Hematopoietic multipotent progenitor cell (in vitro differentiated cells): ENCODE measurements at places on chromosomes 5 and 9.

GRCh38 chr5:132901730-132902129, 28.3 kb downstream of the LEAP2 start:
- no peak for DNase-seq

- DNase-seq, result no peak
Observed at GRCh38 chr9:120386390-120387131, 193.4 kb downstream of the CDK5RAP2 start.

GRCh38 chr5:31844622-31845345, 205.9 kb downstream of the PDZD2 start:
- DNase-seq, result no peak

DNA sequence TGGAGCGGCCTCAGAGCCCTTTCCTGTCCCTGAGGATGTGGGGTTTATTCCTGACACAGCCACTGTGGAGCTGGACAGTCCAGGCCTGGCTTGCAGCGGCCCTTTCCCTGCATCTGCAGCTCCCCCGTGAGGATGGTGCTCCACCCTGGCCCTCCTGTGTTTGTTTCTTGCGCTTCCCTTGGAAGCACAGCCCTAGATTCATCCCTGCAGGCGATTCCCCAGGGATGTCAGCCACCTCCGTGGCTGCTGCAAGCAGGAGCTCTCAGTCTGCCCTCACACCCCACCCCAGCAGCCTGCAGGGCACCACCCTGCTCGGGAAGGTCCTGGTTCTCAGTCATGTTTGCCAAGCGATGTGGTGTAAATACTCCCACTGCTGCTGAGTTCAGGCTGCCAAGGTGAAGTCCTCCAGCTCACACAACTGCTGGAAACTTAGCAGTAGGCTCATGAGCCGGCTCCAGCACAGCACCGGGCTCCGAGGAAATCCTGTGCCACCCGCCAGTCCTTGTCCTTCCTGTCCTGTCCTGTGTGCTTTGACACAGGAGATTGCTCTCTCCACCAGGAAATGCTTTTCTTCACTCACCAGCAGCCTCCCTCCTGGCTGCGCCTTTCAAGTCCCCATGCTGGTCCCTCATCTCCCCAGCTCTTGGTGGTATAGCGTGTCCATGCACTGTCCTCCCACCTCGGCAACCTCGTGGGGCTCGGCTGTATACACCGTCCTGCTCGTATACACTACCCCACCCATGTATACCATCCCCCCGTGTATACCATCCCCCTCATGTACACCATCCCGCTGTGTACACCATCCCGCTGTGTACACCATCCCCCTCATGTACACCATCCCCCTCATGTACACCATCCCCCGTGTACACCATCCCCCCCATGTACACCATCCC, 16.2 kb downstream of the ROPN1L start:
- no peak for DNase-seq

GRCh38 chr5:34436761-34437501, 219.2 kb upstream of the RAI14 start:
- DNase-seq, result no peak

DNA sequence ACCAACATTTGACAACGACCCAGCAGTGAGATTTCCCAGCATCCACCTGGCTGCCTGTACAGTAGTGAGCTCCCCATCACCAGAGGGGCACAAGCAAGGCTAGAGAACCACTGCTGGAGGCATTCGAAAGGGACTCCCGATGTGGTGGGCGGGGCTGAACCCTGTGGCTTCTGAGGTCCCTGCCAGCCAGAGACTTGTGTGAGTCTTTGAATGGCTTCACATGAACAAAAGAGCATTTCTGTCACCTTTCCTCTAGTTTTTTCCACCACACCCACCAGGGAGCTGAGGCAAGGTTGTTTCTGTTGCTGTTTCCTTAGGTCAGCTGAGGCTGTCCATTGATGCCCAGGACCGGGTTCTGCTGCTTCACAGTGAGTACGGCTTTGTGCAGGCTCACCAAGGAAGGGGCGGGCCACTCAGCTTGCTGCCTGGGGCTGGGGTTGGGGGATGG, 15.7 kb downstream of the RGS3 start:
- no peak for DNase-seq

- DNase-seq, result no peak
Observed at GRCh38 chr5:84706678-84707641, 322.3 kb upstream of the EDIL3 start.

DNA sequence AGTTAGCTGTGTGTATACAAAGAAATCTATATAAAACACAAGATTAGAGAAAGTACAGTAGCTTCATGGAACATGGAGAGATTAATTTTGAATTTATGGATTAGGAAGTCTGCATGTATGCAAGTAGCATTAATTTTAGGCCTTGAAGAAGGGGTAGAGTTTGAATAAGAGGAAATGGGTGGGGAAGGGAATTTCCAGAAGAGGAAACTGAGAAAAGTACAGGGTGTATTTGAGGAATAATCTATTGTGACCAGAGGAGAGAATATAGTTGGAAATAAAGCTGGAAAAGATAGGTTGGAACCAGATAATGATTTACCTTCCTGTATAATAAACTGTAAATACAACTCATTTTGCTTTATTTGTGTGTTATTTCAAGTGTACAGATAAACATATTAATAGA, 53.6 kb downstream of the CWC27 start:
- no peak for DNase-seq

GRCh38 chr9:73810585-73811215, 659.0 kb downstream of the ANXA1 start:
- no peak for DNase-seq

DNA sequence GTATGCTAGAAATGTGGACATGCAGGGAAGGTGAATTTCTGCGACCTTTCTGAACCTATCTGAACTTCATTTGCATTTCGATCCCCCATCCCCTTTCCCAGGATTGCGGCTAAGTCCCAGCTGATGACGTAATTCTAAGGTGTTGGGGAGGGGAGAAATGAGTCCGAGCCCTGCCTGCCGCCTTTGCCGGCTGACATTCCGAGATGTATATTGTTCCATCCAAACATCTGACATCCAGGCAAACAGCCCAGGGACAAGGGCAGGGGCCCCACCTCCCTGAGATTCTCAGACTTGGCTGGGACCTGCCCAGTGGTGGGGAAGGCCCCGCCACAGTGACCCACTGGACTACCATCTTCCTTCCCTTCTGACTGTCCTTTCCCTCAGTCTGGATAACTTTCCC, 494.6 kb downstream of the ENC1 start:
- DNase-seq, result no peak
